Esophagus mucosa (tissue), 1 donor: ENCODE measurements at places on chromosomes 3 and 15. TPM values are rescaled to one million over a fixed set of nuclear protein-coding genes. Genes with fewer than 3 reads are reported as not detected.

The SLC22A13 gene
- 0.64 TPM for total RNA-seq

The C3orf49 gene
- not detected for total RNA-seq

The ESYT3 gene
- total RNA-seq = 0.80 TPM

The CHDH gene
- 1.6 TPM for total RNA-seq

The DCLK3 gene
- total RNA-seq = 0.04 TPM

The RETNLB gene
- total RNA-seq = not detected
